ENCODE measurements at places on chromosomes 13 and 19.

DNA sequence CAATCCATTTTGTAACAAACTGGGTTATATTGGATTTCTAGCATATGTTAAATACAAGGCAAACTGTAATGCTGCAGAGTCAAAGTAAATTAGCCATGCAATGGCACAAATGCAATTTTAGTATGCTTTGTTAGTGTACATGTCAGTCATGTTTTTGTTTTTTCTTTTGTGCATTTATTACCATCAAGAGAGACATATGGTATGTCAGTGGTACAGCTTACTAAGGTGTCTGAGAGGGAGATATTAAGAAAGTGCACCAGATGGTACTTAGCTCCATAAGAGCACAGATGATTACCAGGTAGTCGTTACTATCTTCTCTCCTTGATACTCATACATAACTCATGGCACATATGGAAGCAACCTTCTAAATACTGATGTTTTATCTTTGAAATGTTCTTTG lies 550.3 kb downstream of the GPC5 start:
- DNase-seq, result no peak

- DNase-seq, result no peak
These were observed 744.1 kb downstream of the UQCRFS1 start for GRCh38 chr19:28468701-28469459.

DNA sequence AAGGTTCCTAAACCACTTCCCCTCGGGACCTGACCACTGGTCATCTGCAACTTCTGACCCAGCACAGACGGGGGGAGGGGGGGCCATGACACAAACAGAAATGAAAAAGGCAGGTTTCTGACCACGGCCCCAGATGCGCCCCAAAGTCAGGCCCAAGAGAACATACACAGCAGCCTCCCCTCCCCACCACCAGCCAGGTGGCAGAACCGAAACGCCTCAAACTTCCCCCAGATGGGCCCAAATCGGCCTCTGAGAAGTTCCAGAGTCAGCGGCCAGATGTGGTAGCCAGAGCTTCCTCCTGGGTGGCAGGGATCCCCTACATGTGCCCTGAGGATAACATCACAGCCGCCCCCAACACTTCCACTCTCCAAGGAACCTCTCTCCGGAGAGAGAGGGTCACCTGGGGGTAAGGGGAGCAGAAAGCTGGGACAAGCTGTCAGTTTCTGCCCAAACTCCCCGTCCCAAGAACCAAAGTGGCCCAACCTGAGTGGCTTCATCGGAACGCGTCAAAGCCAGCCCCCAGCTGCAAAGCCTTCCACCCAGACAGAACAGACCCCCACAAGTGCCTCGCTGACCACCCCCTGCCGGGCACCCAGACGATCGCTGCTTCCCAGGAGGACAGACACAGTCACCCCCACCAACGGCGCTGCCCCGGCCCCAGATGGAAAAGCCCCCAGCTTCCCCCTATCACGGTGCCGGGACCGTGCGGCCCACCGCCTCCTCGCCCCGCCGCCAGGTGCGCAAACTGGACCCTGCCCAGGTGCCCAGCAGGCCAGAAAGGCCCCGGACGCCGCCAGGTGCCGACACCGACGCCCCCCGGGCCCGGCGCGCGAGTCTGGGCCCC lies 800 bp downstream of the ELL start:
- no peak for DNase-seq

DNA sequence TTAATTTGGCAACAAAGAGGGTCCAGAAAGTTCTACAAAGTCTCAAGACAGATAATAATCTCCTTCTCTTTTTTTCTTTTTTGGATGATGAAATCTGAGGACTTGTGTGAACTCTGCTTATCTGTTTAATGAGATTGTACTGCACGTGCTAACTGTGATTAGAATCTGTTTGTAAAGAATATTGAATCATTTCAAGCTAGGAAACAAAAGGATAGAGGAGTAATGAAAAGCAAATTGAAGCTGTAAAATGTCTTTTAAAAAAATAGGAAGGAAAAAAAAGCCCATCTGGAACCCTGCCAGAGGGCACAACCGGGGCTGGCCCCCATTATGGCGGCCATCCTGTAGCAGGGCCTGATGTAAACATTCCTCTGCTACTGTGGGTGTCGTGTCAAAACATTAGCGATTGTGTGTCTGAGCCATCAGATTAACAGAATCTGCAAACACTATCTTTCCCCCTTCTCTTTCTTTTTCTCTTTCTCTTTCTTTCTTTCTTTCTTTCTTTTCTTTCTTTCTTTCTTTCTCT lies 83.0 kb downstream of the FLT1 start:
- no peak for DNase-seq

DNA sequence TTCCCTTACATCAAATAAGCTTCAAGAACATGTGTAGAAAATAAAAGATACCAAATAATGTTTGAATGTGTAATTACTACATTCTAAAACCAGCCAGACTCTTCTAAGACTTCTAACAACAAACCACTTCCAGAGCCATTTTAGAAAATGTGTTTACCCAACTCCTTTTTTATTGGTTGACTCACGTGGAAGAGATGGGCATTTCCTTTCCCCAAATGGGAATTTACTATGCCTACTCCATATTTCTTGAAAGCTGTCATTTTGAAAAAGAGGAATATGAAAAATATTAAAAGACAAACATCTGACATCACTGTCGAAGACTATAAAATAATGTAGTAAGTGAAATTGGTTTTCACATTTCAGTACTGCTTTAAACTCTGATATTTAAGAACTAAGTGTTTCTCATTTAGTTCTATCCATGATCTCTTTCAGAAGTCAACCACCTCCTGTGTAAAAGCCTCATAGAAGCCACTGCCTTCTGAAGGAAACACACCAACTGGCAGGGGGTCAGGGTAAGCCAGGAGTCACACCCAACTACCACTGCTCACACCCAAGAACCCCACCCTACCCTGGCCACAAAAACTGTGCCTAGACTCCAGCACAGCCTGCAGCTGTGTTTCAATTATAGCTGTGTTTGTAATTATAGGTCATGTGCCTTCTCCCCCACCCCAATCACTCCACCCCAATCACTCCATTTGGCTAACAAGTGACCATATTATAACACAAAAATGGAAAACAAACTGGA lies 86.8 kb downstream of the UBL3 start:
- no peak for DNase-seq

DNA sequence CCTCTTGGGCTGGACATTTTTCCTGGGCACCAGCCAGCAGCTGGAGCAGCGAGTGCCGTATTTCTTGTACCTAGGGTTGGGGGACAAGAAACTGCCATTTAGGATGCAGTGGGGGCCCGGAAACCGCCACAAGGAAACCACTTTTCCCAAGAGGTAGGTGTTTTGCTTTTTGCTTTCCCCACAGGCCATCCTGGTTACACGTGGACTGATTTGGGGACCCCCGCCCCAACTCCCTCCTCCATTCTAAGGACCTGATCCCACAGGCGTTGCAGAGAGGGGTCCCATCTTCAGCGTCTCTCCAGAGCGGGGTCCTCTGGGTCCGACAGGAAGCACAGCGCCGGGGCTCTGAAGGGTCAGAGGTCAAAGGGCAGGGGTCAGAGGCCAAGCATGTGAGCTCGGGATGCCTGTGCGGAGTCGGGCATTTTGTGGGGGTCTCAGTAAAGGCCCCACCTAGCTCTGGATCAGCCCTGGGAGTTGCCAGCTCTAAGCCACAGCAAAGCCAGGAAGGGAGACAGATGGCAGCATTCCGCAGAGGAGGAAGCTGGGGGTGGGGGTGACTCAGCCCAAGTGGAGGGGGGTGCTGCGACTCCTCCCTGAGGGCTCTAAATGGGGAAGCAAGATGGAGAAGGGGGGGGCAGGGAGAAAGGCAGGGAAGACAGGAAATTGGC lies 4.3 kb downstream of the ZGLP1 start:
- DNase-seq, result peak; percentile 45
